Esophagus squamous epithelium (tissue), 5 donors: ENCODE measurements at places on chromosomes 3 and 15.

- DNase-seq, result no peak
These were observed 243.3 kb upstream of the TBL1XR1 start for GRCh38 chr3:177440456-177441104.

DNA sequence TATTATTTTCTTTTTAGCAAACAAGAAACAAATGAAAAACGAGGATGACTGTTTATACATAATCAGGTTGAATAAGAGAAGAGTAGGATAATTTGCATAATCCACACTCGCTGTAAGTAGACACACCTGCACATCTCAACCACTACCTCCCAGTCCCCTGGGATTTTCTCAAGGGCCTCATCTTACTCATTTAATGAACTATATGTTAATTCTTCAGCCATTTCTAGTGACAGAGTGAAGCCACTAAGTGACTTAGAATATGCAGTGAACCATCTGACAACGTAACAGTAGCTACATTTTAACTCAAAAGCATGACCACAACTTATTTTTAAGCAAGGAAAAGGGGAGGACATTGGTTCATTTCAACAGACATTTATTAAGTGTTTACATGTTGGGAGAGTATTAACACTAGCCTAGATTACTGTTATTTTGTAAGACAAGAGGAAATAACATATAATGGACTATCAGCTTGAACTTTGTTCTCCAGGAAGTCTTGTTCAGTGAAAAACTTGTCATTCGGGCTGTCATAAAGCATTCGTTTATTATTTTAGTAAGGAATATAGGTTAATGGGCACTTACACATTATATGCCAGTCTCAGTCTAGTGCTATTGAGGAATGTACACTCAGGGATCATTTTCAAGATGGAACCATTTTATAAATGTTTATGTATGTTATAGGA, 173.0 kb upstream of the ROBO2 start:
- DNase-seq, result no peak

- no peak for DNase-seq
These were observed 502.9 kb downstream of the SHQ1 start for GRCh38 chr3:72345237-72345878.

DNA sequence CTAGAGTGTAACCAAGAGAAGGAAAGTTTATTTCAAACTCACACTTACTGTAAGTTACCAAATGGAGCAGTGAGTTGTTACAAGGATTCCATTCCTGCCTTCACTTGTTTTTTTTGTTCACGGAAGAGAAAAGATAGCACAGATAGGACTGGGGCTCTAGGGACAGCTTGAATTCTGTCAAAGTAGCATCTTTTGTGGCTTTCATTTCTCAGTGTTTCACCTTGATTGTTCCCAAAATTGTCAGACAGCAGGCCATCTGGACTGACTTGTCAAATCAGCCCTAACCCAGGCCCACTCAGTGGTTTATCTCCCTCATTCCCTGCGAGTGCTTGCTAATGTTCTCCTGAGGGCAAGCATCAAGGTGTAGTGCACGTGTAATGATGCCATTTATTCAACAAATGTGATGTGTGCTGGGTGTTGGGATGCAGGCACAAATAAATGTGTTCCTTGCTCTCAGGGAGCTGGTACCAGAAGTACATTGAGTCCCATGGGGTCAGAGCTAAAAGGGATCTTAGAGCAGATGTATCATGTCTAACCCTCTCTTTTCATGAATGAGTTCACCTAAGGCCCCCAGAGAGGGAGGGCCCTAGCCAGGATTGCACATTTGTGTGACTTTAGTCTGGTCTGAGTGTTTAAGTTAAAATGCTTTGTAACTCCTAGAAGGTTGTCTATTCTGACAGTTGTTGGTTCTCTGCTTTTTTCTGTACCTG, 49.1 kb downstream of the PDHB start:
- no peak for DNase-seq

DNA sequence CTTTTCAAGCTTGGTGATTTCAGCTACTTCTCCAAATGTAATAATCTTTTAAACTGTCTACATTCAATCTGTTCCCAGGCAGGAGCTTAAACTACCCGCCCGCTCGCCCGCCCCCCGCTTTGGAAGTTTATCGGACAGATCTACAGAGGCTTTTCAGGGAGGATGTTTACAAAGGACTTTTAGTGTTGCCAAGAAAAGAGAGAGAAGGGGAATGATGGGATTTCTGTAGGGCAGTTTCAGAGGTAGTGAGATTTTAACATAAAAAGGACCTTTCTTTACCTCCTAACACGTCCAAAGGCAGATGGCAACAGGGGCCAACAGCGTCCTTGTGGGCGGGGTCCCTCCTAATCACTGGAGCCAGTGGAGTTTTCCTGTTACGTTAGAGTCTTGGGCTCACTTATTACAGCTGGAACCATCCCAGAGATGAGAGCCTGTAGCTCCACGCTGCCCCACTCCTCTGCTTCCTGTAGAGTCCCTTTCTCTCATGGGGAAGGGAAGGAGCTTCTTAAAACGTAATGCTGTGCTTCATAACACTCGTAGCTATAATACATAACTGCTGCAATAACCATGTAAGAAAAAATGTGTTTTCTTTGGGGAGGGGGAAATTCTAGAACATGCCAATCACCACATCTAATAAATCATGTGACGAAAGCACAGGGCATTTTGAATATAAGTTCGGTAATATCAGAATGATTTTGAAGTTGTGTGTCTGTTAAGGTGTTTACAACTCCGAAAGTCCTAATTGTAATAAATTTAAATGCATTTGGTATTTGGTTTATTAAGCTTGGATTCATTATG, 30.9 kb downstream of the HES1 start:
- DNase-seq, result no peak

DNA sequence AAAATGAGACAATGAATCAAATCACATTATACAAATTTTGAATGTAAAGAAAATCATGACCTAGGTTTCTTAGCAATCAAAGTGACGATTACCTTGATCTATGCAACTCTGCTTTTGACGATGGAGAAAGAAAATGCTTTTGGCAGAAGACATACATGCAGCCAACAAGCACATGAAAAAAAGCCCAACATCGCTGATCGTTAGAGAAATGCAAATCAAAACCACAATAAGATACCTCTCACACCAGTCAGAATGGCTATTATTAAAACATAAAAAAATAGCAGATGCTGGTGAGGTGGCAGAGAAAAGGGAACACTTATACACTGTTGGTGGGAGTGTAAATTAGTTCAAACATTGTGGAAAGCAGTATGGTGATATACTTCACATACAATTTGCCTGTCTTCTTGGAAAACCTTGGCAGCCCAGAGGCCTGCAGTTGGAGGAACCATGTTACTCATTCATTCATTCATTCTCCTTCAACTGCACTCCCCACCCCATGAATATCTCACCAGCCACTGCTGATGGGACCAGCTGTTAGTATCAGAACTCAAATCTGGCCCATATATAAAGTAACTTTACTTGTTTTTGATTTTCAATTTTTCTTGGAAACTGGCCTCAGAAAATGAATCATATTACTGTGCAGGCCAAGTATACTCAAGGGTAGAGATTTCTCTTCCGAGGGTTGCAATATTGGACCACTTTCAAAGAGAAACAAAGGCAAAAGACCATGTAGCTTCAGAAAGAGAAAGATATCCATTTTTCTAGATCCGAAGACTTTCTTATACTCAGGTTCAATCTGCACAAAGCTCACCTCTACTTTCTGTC, 358.6 kb upstream of the ARHGEF26 start:
- no peak for DNase-seq

GRCh38 chr3:197256836-197257444, 41.5 kb downstream of the DLG1 start:
- no peak for DNase-seq

DNA sequence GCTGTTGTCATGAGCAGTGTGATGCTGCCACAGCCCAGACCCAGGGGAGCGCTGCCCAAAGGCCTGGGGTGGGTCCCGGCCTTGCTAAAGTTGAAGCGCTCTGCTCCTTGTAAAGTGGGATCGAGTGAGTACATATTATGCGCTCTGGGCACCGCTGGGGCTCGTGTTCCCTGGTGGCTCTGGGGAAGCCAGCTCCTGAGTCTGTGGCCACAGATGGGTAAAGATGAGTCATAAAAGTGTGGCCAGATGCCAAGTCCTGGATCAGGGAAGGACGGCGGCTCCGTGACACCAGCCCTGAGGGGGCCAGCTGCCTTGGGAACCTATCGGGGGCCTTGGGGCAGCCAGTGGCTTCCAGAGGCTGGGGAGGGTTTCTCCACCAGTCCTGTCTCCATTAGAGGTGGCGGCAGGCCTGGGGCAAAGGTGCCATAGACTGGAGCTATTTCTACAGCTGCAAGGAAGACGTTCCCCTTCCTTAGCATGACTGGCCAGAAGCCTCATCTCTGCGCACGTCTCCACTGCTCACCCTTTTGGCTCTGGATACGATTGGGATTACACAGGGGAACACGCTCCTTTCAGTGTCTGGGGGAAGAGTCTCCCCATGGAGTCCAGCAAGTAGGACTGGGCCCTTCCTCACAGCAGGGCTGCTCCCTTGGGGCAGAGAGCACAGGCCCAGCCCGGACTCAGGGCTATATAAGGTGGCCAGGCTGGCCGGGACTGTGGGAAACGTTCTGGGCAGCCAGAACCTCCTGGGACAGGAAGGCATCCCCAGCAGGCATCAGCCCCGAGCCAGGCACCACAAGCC, 1.2 kb upstream of the ITIH4 start:
- DNase-seq, result no peak

GRCh38 chr3:194101592-194102432, 34.1 kb upstream of the HES1 start:
- no peak for DNase-seq

DNA sequence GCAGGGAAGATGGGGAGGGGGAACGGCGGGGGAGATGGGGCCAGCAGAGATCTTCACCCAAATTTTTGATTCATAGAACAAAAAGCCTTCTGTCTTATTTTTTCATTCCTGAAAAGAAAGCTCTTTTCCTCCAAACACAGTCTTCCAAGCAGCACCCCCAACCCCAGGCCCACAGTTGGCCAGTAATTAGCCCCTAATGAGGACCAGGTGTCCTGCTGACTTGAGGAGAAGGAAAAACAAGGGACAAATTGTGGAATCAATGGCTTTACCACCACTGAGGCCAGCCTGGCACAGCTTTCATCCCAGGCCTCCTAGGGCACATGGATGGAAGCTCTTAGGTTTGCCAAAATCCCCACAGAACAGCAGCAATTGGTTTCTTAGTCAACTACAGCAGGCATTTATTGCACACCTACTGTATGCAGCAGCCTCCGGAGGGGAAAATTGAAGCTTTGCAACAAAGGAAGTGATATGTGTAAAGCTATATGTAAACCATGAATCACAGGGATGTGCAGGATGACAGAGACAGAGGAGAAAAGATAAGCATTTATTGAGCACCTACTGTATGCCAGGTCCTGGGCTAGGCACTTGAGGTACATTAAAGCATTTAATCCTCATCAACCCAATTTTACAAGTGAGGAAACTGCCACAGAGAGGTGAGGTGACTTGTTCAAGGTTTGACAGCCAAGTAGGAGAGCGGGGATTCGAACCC, 199.5 kb downstream of the TBC1D2B start:
- no peak for DNase-seq

DNA sequence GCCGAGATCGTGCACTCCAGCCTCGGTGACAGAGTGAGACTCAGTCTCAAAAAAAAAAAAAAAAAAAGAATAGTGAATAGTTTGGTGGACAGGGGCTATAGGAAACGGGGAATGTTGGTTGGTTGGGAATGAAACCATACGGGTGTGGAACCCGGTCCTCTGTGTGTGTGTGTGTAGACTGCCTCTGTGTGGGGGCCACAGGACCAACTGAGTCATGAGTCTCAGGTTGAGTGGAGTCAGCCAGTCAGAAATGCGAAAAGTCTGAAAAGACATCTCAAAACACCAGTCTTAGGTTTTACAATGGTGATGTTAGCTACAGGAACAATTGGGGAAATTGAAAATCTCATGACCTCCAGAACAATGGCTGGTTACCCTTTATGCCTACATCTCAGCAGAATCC, 44.5 kb downstream of the ZDHHC19 start:
- DNase-seq, result no peak

DNA sequence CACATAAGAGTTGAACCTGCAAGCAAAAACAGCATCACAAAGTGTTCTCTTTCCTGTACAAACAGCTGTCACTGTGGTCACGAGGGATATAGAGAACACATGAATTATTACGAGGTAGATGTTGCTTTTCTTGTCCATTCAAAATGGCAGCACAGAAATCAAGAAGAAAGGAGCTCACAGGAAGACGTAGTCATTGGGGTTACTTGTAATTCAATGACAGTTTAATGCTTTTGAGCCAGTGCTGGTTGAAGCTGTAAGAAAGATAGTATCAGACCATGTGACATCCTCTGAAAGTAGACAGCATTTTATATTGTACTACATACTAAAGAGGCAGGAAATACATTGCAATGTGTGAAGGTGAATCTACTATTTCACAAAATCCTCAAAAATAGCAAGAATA, 140.4 kb downstream of the ABI3BP start:
- no peak for DNase-seq

DNA sequence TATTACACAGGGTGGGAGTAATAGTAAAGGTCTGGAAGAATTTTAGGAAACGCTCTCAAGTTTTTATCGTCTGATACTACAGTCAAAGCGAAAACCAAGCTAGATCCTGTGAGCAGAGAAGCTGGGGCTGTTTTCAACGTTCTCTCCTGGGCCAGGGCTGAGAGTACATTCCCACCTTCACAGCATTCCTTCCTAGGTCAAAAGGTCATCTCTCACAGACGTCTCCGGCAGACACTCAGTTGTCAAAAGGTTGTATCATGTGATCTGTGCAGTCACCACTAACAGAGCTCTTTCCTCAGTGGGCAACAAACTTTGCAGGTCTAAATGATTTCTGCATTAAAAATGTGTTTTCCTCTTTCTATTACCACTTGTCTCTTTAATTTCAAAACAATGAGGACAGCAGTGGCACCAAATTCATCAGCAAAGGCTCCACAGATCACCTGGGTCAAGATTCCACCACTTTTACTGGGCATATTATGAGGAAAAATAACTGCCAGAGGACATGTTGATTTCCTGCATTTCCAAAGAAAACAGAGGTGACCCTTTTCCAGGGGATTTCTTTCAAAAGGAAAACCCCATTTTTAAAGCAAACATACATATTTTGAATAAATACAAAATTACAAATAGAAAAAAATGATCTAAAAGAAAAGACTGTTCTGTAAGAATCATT, 41.9 kb downstream of the MEIS2 start:
- DNase-seq, result no peak

DNA sequence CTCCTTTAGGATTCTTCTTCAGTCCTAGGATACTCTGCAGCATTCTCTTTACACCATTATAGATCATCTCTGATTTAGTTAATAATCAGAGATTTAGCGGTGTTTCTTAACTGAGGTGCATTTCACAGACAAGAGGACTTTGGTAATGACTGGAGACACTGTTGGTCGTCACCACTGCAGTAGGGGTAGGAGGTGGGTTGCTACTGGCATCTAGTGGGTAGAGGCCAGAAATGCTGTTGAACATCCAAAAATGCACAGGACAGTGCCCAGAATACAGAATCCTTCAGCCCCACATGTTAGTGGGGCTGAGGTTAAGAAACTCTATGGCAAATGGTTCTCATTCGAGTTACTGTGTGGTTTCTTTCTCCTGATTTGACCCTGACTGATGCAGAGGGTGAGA, 80.4 kb upstream of the LMCD1 start:
- no peak for DNase-seq
